ENCODE measurements at places on chromosomes 13 and 19. TPM values are rescaled to one million over a fixed set of nuclear protein-coding genes. Genes with fewer than 3 reads are reported as not detected.

GNG7 gene
- total RNA-seq, result 7.8 TPM

- no peak for DNase-seq
These were observed 45.5 kb upstream of the DACH1 start for GRCh38 chr13:71912524-71912923.

DNA sequence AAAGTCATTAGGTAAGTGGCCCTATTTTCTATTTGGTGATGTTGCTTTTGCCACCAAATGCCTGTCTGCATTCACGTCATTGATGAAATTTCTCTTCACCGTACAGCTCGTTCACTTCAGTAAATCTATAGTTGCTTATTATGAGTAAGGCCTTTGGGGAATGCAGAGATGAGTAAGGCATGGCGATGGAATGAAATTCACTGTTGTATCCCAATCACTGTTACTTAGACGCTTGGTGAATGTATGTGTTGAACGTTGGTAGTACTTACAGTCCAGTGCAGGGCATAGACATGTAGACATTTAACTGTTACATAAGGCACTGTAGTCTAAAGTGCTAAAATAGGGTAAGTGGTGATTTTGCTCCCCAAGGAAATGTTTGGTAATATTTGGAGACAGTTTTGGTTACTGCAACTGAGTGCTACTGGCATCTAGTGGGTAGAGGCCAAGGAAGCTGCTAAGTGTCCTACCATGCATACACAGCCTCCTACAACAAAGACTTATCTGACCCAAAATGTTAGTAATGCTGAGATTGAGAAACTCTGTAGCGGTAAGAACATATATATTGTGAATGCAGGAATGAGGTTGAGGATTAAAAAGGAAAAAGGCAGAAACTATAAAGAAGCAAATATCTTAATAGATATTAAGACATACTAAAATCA lies 5.8 kb downstream of the AKAP11 start:
- no peak for DNase-seq

DNA sequence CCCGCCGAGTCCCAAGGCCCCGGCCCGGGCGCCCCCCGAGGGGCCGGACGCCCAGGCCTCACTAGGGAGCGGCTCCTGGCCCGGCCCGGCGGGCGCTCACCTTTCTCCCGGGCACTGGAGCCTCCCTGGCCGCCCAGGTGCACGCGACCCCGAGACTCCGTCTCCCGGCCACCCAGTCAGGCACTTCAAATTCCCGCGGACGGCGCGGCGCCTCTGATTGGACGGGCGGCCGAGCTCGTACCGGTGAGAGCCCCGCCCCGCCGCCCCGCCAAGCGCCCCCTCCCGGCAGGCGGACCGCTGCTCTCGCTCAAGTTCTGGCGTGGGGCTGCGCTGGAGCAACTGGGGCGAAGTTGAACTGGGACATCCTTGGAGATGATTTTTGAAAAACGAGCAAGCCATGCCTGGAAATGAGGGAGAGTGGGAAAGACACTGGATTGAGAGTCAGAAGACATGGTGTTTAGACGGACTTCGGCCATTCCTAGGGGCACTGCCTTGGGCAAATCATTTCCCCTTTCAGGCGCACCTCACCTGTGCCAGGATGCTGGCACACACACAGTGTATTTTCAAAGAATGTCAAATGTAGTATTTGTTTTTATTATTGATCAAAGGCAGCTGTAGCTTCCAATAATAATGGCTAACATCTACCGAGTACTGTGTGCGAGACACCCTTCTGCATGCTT lies 485.3 kb downstream of the UQCRFS1 start:
- DNase-seq, result no peak

DNA sequence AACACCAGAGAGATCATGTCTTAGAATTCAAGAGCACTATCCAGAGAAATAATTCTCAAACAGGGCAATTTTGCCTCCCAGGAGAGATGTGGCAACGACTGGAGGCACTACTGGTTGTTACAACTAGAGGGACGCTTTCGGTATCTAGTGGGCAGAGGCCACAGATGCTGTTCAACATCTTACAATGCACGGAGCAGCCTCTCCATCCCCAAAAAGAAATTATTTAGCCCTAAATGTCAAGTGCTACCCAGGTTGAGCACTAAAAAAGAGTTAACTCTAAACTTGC lies 78.6 kb downstream of the ABCC4 start:
- no peak for DNase-seq

GRCh38 chr13:64438084-64438483 lies 2792.1 kb downstream of the PCDH9 start:
- no peak for DNase-seq

DNA sequence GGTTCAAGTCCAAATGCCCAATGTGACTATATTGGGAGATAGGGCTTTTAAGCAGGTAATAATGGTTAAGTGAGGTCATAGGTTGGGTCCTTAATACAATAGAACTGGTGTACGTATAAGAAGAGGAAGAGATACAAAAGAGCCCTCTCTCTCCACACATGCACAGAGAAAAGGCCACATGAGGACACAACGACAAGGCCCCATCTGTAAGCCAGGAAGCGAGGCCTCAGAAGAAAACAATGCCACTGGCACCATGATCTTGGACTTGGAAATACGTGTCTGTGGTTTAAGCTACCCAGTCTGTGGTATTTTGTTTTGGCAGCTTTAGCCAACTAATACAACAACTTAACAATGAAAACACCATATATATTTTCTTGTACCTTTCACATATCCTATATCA lies 23.4 kb upstream of the RFC3 start:
- DNase-seq, result no peak

GRCh38 chr19:33559996-33560395 lies 38.4 kb upstream of the PEPD start:
- no peak for DNase-seq

- DNase-seq, result no peak
These were observed 6.2 kb downstream of the MYO1F start for GRCh38 chr19:8571006-8571411.
